ENCODE measurements at places on chromosomes 5 and 9.

DNA sequence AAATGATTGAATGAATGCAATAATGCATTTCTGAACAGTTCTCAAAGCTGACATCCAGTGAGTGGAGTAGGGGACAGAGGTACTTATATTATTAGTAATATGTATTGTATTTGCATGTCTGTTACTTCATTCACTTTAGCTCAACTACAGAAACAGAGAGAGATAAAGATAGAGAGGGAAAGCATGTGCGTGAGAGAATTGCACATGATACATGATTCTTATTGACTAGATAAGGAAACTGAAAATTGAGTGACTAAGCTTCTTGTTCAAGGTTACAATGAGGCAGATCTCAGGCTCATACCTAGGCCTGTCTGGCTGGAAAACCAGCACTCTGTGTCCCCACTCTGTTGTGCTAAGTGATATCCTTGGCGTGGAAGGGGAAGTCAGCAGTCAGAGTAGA is 337.7 kb upstream of the KLF4 start:
- DNase-seq, result no peak

GRCh38 chr9:123359546-123359945 is 3.5 kb downstream of the CRB2 start:
- DNase-seq, result no peak

GRCh38 chr9:74035786-74036185 is 461.3 kb upstream of the RORB start:
- no peak for DNase-seq

DNA sequence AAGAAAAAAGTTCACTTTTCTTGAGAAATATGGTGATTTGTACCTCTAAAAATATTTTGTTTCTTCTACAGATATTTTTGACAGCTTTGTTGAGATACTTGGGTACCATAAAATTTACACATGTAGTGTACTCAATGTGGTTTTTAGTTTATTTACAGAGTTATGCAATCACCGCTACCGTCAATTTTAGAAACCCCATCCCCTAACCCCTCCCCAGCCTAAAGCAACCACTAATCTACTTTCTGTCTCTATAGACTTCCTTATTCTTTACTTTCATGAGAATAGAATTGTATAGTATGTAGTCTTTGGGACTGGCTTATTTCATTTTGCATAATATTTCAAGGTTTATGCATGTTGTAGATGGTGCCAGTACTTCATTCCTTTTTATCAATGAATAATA is 45.0 kb upstream of the TDRD7 start:
- DNase-seq, result no peak

- DNase-seq, result peak; percentile 49
Observed at GRCh38 chr5:96816411-96816939, 8.7 kb upstream of the ERAP1 start.

- no peak for DNase-seq
Observed at GRCh38 chr9:121055642-121056143, 5.6 kb upstream of the C5 start.

DNA sequence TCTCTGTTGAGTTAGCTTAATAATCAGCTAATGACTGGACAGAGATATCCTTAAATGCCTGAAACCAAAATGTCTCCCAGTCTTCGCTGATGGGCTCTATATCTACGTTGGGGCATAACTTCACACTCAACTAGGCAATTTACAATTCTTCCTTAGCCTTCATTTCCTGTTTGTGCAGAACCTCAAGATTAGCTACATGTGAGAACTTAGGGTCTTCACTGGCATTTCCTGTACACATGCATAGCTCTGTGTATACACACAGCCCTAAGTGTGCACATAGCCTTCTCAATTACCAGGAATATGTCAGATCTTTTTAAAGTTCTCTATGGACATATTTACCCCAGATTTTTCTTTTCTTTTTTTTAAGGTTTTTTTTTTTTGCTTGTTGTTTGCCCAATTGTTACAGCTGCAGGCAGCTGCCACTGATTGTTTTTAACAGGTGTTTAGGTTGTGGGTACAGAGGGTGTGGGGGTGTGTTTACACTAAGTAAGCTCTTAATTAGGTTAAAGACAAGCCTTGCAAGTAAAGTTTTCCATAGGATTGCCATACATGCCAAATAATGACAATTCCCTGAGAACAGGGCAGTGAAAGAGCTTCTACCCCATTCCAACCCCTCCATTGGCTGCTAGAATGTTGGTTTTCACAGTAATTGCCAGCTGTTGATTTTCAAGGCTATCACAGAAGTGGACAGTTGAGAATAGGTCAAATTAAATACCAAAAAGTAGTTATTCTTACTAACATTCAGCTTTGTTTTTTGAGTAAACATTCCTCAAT is 441.0 kb downstream of the TLE4 start:
- no peak for DNase-seq

DNA sequence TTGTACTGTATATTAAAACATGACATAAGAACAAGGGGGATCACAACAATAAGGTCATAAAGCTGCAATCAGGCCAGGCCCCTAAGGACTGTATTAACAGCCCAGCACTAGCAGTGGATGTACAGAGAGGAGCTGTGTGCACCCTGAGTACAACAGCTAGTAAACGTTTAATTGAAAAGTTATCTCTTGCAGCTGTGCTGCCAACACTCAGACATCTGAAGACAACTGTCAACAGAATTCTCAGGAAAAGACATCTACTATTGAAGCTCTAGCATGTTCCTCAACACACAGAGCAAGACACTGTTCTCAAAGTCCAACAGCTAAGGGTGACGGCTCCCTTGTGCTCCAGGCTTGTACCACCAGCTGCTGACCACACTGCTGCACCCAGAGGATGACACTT is 199.6 kb downstream of the DCP2 start:
- DNase-seq, result no peak

- DNase-seq, result no peak
Observed at GRCh38 chr9:95517559-95518425, 1.0 kb upstream of the PTCH1 start.

GRCh38 chr9:86459191-86459590 is 105.0 kb upstream of the TUT7 start:
- DNase-seq, result no peak

DNA sequence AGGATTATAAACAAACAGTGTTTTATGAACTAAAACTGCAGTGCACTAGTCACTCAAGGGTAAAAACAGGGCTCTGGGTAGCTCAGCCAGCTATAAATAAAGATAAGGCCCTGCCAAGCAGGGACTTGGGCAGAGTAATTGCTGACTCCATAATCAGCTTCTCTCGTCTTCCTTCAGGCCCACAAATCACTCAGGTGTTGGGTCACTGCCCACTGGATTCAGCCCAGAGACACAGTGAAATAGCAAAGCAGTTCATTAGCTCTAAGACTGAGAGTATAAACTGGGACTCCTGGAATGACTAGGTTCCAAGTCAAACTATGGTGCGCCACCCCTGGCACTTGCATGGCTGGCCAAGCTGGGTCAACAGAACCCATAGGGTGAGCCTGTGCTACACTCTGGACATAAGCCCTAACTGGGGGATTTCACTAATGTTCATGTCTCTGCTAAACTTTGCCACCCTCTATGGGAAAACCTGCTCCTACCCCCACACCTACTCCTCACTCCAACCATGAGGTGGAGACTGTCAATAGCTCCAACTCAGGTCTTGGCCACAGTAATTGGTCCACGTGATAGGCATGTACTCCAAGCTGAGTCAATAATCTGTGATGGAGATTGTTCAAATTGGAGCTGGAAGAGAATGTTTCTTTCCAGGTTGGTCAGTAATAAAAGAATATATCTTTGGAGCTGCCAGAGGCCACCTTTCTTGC is 158.5 kb downstream of the SLIT3 start:
- DNase-seq, result no peak

- no peak for DNase-seq
Observed at GRCh38 chr5:7261049-7261448, 134.9 kb upstream of the ADCY2 start.

DNA sequence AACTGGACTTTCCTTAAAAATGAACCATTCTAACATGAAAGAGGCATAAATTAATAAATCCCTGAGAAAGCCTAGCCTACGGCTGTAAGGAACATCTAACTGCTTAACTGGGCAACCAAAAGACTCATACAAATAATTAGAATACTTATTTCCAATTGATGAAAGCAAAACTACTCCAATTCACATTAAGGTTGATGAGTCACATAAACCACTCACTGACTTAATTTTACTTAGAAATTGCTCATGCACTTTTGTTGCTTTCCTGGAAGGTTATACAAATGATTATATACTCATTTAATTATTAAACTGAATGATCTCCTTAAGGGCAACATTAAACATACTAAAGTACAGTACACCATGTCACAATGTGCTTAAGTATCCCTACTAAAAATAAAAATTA is 101.9 kb downstream of the NFIB start:
- no peak for DNase-seq

- DNase-seq, result no peak
Observed at GRCh38 chr9:94600715-94601114, 7.1 kb upstream of the FBP2 start.

DNA sequence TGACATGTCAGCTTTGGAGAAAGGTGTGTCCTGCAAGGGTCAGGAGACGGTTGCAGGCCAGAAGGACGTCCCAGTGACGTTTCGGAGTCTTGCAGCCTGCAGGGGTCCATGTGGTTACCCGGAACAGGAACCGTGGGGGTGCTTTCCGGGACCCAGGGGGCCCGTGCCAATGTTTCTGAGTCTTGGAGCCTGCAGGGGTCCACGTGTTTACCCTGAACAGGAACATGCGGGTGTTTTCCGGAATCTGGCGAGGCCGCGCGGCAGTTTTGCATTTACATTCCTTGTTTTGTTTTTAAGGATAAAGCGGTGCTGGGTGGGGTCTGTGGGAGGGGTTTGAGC is 30.6 kb downstream of the NKD2 start:
- no peak for DNase-seq

- no peak for DNase-seq
Observed at GRCh38 chr5:21613971-21614488, 1239.1 kb downstream of the CDH12 start.

GRCh38 chr9:120261419-120261818 is 318.5 kb downstream of the CDK5RAP2 start:
- no peak for DNase-seq

DNA sequence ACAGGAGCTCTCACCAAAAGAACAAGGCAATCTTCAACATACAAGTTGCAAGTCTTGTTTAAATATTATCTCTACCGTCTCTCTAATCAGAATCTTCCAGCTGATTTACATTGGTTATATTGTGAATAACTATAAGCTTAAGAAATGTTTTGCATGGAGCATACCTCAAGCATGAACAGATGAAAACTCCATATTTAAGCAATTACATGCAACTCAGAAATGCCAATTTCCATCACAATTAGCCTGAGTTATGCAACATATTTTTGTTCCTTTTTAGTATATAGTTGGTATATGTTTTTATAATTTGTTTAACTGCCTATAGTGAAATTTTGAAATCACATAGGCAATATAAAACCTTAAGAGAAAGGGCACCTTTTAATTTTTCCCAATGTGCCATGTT is 142.5 kb downstream of the DENND1A start:
- DNase-seq, result no peak

DNA sequence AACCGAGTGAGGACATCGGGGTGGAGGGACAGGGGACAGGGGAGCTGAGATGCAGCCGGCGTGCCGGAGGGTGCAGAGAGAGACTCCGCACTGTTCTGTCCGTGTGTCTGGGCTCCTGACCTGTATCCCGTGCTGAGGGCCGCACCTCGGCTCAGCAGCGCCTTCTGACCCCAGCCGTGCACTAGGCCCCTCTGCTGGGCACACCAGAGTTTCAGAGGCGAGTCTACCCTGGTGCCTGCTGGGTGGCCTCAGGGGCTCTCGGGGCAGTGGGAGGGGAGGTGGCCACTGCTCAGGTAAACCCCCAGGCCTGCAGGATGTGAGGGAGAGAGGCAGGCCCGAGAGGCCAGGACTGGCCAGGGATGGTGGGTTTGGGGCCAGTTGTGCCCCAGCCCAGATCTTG is 100.2 kb downstream of the RXRA start:
- no peak for DNase-seq

DNA sequence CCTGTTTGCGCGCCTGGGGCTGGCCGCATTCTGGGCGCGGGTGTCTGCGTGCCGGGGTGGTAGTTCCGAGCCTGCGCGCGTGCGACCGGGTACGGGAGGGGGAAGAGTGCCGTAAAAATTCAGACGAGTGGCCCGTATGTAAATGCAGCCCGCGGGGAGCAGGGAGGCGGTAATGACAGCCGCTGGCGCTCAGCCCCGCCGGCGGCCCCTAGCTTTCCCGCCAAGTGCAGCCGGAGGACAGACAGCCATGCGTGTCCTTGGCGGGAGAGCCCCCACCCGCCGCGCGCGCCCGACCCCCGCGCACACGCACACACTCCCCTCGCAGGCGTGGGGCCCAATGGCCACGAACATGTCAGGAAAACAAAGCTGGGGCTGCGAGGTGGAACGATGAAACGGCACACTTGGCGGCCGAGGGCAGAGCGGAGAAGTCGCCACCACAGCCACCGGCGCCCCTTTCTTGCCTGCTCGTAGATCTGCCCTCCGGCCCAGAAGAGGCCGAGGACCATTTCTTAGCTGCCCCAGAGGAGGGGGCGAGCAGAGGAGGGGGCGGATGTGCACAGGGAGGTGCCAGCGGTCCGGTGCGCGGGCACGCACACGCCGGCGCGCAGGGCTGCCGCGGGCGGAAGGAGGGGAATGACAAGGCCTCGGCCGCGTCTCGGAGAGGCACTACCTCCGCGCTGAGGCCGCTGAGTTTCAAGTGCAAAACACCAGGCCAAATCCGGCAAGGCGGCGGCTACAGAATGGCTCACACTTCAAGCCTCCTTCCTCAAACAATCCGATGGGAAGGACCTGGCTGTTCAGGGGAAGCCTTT is 208.4 kb downstream of the MEF2C start:
- peak; percentile 55 for DNase-seq

- DNase-seq, result peak; percentile 27
Observed at GRCh38 chr5:146877783-146878475, 628 bp downstream of the PPP2R2B start.

DNA sequence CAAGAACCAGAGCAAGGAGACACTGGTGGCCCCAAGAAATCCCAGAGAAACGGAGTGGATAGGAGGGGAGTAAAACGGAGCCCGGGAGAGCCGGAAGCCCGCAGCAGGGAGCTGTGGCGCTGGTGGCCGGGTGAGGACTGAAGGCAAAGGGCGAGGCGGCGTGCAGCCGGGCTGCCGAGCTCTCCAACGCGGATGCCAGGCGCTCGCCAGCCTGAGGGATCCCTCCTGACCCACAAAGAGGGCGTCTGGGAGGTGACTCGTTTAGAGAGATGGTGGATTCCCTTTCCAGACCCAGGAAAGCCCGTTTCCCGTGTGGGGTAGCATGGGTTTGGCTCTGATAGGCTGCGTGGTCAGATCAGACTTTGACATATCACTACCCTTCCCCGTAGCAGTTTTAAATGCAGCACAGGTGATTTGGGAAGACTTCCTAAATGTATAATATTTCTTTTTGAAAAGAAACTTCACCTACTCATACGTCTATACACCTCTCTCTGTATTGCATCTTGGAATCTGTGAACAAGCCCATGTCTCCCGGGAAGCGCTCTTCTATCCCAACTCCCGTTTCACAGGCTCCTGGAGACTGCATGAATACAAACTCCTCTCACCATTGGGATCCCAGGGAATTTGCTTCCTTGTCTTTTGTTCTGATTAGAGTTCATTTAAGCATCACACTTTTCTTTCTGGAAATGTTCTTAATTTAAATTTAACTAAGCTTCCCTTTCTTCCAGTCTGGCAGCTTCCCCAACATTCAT is 158.1 kb downstream of the C9orf152 start:
- DNase-seq, result peak; percentile 47

- peak; percentile 8 for DNase-seq
Observed at GRCh38 chr5:132499440-132500243, 9.1 kb upstream of the IRF1 start.

- DNase-seq, result no peak
Observed at GRCh38 chr5:22391956-22392355, 461.2 kb downstream of the CDH12 start.

GRCh38 chr5:112316006-112316405 is 103.1 kb downstream of the EPB41L4A start:
- no peak for DNase-seq

GRCh38 chr9:33452828-33453271 is 5.5 kb upstream of the AQP3 start:
- peak; percentile 67 for DNase-seq
